Germinal center (tissue), 1 donor: ENCODE measurements at places on chromosomes 2 and 18.

DNA sequence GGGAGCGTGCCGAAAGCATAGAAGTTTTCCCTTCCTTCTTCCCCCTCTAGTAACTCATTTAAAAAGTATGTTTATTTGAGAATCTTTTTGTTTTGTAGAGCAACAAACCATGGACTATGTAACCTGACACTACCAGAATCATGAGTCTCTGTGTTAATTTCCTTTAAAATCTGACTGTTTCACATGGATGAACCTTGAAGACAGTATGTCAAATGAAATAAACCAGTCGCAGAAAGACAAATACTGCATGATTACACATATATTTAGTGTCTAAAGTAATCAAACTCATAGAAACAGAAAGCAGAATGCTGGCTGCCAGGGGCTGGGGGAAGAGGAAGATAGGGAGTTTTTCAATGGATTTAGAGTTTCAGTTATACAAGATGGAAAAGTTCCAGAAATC is 32.3 kb downstream of the PTPN2 start:
- no peak for DNase-seq

GRCh38 chr18:22015156-22015555 is 154.2 kb upstream of the GATA6 start:
- DNase-seq: no peak

DNA sequence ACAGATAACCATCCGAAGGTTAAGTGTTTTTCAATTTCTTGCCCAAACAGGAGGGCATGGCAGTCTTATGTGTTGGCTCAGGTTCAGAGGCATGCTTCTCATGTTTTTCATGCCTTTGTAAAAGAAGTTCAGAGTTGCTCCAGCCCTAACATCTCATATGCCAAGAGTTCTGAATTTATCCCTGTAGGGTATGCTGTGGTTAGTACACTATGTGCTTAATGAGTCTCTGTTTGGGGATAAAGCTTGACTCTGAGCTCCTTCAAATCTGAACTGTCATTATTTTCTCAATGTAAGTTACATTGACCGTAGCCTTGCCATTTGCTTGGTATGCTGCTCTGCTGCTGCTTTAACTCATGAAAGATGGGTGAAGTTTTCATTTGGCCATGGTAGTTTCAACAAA is 67.9 kb upstream of the PNPT1 start:
- DNase-seq: no peak

DNA sequence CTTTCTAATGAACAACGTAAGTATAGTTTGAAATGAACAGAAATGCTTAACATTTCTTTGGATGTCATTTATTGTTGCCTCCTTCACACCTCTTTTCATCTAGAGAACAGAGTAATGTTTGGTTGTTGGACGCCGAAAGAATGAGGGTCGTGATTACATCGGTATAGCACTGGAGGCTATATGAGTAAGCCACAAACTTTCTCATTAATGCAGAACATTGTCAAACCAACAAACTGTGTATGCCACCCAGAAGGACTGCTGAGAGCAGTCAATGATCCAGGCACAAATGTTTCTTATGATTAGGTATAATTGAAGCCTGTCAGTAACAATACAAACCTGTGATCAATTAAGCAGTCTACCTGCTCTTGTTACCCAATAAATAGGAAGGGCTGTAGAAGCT is 1494.7 kb upstream of the NXPH2 start:
- DNase-seq: no peak

- DNase-seq: no peak
These were observed 47.2 kb downstream of the RAD51AP2 start for GRCh38 chr2:17470855-17471641.

DNA sequence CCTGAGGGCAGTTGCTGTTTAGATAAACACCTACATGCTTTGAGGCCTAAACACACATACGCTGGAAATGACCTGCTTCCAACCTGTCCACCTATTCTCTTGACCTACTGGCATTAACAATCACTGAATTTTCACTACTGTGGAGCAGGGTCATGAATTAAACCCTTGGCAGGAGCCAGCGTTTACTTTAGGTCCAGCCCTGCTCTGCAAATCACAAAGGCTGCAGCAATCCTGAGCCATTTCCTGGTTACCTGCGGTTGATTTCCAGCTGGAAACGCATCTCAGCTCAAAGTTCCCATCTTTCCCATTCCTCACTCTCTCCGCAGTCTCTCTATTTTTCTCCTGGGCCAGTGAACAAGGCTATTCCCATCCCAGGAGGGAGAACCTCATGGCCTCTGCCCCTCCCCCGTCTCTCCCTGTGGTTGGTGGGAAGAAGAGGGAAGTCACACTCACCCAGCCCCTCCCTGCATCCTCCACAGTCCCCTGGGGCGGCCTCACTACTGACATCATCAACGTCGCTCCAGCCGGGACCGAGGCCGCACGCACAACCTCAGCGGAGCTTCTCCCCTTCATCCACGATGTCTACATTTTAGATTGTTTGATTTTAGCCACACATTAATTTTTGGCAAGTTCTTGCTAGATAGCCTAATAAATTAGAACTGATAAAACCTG is 84.5 kb upstream of the SNTG2 start:
- no peak for DNase-seq

DNA sequence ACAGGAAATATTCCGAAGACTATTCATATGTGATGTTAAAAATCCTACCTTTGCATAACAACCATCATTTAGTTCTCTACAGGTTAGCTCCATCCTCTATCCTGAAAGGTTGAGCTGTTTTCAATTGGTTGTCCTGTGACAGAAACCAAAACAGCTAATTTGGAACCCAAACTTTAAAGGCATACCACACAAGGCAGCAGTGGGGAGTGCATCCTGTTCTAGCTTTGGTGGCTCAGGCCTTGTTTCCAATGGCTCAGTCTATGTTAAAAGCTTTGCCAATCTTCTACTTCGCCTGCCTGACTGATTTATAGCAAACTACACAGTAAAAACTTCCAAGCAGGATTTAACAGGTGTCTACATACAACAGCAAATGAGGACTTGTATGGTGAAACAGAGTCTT is 3.2 kb downstream of the CD226 start:
- DNase-seq: no peak

DNA sequence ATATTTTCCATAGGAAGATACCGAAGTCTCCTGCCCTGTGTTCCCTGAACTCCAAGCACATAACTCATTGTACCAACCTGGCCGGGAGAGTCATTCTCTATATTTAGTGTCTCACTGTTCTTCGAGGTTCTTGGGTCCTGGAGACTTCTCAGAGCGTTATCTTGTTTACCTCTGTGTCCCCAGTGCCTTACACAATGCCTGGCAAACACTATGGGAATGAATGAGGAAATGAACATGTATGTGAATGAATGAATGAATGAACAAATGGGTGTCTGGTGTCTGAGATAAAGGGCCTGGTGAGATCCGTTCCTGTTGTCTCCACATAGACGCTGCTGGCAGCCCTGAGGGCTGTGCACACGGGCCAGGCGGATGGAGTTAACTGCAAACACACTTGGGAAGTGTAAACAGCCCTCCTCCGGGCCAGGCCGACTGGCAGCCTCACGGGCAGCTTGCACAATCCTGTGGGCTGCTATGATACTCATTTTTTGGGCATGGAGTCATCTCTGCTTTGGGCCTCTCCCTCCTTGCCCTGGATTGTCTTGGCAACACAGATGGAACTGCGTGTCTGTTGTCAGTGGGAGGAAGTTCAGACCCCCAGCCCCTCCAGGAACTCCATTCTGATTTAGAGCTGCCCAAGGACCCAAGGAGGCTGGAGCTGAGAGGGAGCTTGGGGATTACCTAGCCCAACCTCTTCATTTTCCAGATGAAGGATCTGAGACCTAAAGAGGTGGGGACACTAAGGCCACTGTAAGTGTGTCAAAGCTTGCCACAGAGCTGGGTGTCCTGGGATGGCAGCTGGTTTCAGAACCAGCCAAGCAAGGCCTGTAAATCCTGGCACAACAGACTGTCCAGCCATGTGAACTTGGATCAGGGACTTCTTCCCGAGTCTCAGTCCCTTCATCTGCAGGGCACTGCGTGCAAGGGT is 124.4 kb downstream of the INHBB start:
- no peak for DNase-seq

GRCh38 chr2:44244135-44244871 is 31.0 kb upstream of the SLC3A1 start:
- peak; percentile 56 for DNase-seq

GRCh38 chr2:234300932-234301823 is 195.7 kb downstream of the ARL4C start:
- DNase-seq: no peak

- DNase-seq: no peak
These were observed 27.5 kb upstream of the MCFD2 start for GRCh38 chr2:46942891-46943626.

GRCh38 chr18:11972371-11973174 is 8.7 kb upstream of the IMPA2 start:
- DNase-seq: no peak

DNA sequence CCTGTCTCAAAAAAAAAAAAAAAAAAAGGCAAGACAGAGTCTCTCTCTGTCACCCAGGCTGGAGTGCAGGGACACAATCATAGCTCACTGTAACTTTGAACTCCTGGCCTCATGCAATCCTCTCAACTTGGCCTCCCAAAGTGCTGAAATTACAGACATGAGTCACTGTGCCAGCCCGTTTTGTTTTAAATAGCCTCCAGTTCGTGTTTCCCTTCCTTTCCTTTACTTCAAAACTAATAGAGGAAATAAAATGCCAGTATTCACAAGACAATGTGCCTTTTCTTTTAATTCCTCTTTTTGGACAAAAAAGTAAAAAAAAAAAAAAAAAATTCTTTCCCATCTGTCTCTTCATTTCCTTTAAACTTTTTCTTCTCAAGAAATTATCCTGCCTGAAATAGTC is 54.5 kb upstream of the ACMSD start:
- no peak for DNase-seq

GRCh38 chr2:10285556-10286198 is 17.0 kb upstream of the HPCAL1 start:
- DNase-seq: no peak

- DNase-seq: no peak
These were observed 75.6 kb upstream of the RFX8 start for GRCh38 chr2:101550555-101550954.

DNA sequence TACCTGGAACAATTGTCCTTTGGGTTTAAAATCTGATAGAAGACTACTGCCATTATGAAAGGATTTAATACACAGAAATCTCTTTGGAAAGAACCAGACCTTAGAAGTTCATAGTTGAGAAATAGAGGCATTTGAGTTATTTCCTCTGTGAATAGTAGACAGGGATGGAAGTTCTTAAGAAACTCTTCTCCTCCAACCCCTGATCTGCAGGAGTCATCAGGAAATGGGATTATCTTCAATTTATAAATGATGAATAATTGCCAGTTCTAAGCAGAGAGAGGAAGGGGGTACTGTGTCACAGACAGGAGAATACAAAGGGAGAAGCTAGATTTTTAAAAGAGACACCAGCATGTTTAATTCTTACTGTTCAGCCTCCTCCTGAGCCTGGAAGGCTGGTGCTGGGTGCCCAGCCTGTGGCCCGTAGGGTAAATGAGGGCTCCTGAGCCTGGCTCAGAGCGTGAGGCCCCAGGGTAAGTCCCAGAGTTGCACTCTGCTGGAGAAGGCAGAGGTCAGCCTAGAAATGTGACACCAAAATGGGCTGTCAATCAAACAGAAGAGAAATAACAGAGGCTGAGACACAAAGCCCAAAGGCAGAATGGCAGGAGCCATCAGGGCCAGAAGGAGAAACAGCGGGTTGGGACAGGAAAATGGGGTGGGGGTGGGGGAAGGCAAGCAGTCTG is 58.2 kb upstream of the PKDCC start:
- no peak for DNase-seq

DNA sequence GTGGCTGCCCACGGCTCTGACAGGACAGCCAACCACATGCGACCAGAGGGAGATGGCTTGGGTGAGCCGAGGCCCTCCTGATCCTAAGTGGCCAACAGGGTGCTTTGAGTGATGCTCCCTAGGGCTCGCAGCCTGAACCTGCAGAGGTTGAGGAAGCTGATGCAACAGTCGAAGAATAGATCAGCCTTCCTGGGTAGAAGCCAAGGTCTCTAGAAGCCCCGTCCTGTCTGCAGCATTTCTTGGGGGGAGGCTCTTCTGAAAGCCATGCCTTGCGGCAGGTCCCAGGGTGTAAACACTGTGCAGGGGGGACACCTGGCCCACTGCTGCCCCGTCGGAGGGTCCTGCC is 136.4 kb downstream of the HDAC4 start:
- no peak for DNase-seq

DNA sequence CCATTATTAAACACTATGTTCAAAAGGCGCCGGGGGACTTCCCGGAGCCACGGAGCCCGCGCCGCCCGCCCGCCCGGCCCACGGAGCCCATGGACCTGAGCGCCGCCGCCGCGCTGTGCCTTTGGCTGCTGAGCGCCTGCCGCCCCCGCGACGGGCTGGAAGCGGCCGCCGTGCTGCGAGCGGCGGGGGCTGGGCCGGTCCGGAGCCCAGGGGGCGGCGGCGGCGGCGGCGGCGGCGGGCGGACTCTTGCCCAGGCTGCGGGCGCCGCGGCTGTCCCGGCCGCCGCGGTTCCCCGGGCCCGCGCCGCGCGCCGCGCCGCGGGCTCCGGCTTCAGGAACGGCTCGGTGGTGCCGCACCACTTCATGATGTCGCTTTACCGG is 197 bp downstream of the GDF7 start:
- no peak for DNase-seq

- DNase-seq: no peak
These were observed 13.3 kb downstream of the EFHD1 start for GRCh38 chr2:232646726-232647125.

DNA sequence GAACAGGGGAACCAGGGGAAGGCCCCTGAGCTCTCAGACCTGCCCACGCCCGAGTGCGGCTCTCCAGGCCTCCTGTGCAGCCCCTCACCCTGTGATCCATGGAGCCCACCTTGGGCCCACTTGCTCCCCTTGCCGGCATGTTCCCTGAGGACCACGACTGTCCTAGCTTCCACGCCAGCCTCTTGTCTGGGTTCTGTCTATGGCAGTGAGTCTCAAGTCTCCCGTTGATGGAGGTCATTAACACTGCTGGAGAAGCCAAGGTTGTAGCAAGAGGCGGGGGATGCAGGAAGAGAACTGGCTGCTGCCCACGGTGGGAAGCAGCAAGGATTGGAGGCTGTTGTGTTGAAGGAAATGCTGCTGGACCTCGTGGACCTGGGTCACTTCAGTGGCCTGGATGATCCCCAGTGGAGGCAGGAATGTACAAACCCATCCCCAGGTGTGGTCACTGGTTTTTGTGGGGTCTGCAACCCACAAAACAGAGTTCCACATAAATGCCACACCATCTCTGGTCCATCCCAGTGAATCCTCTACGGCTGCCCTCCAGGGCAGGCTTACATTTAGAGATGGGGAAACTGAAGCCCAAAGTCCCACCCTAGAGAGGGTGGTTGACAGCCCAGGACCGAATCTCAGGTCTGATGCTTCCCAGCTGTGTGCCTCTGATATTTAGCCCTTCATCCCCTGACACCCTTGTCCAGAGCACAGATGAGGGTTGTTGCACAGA is 150.3 kb downstream of the NDUFA10 start:
- no peak for DNase-seq

- no peak for DNase-seq
These were observed 30.7 kb upstream of the ERCC3 start for GRCh38 chr2:127324635-127325034.

- no peak for DNase-seq
These were observed 14.2 kb upstream of the DSG1 start for GRCh38 chr18:31303771-31304170.
